ENCODE measurements at places on chromosomes 16 and 17. TPM values are rescaled to one million over a fixed set of nuclear protein-coding genes. Genes with fewer than 3 reads are reported as not detected.

The HEATR9 gene
- 0.16 TPM for total RNA-seq

The MYO1D gene
- total RNA-seq, result 23.4 TPM

The NPIPB8 gene
- total RNA-seq, result 2.1 TPM

The TK1 gene
- total RNA-seq, result 64.6 TPM

Data from activated T-helper 2 cell treated with anti-CD3 and anti-CD28 coated beads, Interferon-gamma antibody, Interleukin-2, Interleukin-4, amounts not matched to agents 10 μg/mL and 5 μg/mL and 100 μg/mL, durations not matched to agents 14 hours and 24 hours and 36 hours (primary cell).